ENCODE measurements at places on chromosomes 13 and 19. TPM values are rescaled to one million over a fixed set of nuclear protein-coding genes. Genes with fewer than 3 reads are reported as not detected.

RNF225 gene
- not detected for polyA plus RNA-seq

C19orf53 gene
- 122 TPM for polyA plus RNA-seq

ZSCAN1 gene
- polyA plus RNA-seq, result 2.9 TPM

CD320 gene
- 24.2 TPM for polyA plus RNA-seq

ICAM4 gene
- 0.55 TPM for polyA plus RNA-seq

All from right renal cortex interstitium (tissue), 3 donors.